ENCODE measurements at places on chromosomes 4 and X.

DNA sequence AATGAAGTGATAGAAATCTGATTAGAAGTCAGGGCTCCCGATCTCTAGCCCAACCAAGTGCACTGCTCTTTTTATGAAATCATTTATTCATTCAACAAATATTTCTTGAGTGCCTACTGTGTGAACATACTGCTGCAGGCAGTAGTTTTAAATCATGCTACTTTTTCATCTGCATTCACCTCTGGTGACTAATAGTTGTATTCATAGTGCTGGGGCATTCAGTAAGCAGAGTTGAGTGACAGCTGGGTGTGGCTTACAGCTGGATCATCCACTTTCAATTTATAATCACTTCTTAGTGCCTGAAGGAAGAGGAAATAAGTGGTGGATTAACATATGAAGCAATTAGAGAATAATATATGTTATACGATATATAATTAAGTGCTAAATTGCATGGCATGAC is 94.1 kb upstream of the HPRT1 start:
- no peaks in the 10 kb centered on the region for H3K4me1 ChIP-seq
- H3K36me3 ChIP-seq, result no peaks in the 10 kb centered on the region
- DNase-seq, result no peak

- peak; percentile 85 for DNase-seq
- H3K4me1 ChIP-seq, result peaks cover 8% of the 10 kb centered on the region
- H3K27ac ChIP-seq, result no peak overlapping the region
- H3K27me3 ChIP-seq, result no peaks in the 10 kb centered on the region
- no peaks in the 10 kb centered on the region for H3K36me3 ChIP-seq
- peak overlapping the region; percentile 1 for H3K4me3 ChIP-seq
Measured at GRCh38 chr4:15906020-15906443, 32.5 kb downstream of the FGFBP1 start.

DNA sequence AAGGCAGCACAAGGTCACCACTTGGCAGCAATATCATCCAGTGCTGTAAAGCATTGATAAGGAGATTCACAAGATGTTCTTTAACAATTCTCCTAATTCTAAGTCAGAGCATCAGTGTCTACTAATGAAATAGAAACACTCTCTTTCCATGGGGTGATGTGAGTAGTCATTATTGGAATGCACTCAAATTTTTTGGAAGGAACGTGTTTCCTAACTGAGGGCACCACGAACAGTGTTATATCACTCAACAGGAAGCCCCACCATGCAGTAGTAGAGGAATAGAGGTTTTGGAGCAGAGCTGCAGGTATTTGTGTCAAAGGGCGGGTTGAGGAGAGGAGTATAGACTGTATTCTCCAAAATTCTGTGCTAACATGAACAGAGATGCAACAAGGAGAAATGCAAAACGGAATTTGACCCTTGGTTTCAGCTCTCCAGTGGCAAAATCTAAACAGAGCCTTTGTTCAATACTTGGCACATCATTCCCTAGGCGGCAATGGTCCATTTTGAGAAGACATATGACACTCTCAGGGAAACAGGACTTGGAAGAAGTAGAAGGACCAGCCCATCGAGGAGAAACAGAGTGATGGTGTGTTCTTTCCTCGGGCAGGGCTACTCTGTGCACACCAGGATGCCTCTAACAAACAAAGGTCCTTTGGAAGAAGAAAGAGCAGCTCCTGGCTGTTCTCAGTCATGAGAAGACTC is 98.9 kb downstream of the CPEB2 start:
- no peaks in the 10 kb centered on the region for H3K27me3 ChIP-seq
- no peaks in the 10 kb centered on the region for H3K4me1 ChIP-seq
- no peak overlapping the region for H3K27ac ChIP-seq
- H3K4me3 ChIP-seq, result no peak overlapping the region
- H3K36me3 ChIP-seq, result no peaks in the 10 kb centered on the region

- no peak overlapping the region for H3K27ac ChIP-seq
- DNase-seq, result no peak
- peaks cover 85% of the 10 kb centered on the region for H3K36me3 ChIP-seq
- H3K27me3 ChIP-seq, result no peaks in the 10 kb centered on the region
Measured at GRCh38 chr4:1695913-1696312, 11.8 kb upstream of the FAM53A start.

GRCh38 chr4:89172865-89173264 is 61.5 kb downstream of the TIGD2 start:
- no peaks in the 10 kb centered on the region for H3K27me3 ChIP-seq
- H3K4me3 ChIP-seq, result no peak overlapping the region
- H3K4me1 ChIP-seq, result no peaks in the 10 kb centered on the region
- no peak for DNase-seq
- no peaks in the 10 kb centered on the region for H3K36me3 ChIP-seq
- no peak overlapping the region for H3K27ac ChIP-seq

- H3K36me3 ChIP-seq, result no peaks in the 10 kb centered on the region
- no peak overlapping the region for H3K4me3 ChIP-seq
- no peaks in the 10 kb centered on the region for H3K27me3 ChIP-seq
- H3K27ac ChIP-seq, result no peak overlapping the region
Measured at GRCh38 chr4:142339053-142339452, 507.0 kb downstream of the INPP4B start.
